ENCODE measurements at places on chromosomes 1 and 21. TPM values are rescaled to one million over a fixed set of nuclear protein-coding genes. Genes with fewer than 3 reads are reported as not detected.

Gene IL23R
- total RNA-seq: 2.2 TPM

GRCh38 chr1:51234721-51235425, 1.2 kb upstream of the RNF11 start:
- peak overlapping the region; percentile 98 for H3K27ac ChIP-seq
- DNase-seq: peak; percentile 73
- peaks cover 17% of the 10 kb centered on the region for H3K4me1 ChIP-seq
- H3K4me3 ChIP-seq: no peak overlapping the region
- no peaks in the 10 kb centered on the region for H3K36me3 ChIP-seq

Gene MAEL
- 113 TPM for total RNA-seq

Gene FAM110D
- 1.8 TPM for total RNA-seq

DNA sequence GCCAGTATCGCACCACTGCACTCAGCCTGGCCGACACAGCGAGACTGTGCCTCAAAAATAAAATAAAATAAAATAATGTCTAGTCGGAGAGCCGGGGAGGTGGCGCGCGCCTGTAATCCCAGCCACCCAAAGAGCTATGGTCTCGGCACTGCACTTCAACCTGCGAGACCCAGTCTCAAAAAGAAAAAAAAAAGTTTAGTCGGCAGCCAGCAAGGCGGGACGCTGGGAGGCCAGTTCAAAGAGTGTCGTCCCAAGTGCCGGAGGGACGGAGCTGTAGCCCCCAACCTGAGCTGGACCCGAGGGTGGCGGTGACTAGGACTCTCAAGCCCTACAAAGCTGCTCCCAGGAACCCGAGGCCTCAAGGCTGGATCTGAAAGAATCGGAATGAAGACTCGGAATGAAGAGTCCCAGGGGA, 632 bp upstream of the FALEC start:
- H3K4me1 ChIP-seq: peaks cover 5% of the 10 kb centered on the region
- H3K27ac ChIP-seq: peak overlapping the region; percentile 79
- no peaks in the 10 kb centered on the region for H3K27me3 ChIP-seq
- peak overlapping the region; percentile 57 for H3K4me3 ChIP-seq
- no peaks in the 10 kb centered on the region for H3K36me3 ChIP-seq

- H3K27me3 ChIP-seq: no peaks in the 10 kb centered on the region
- H3K27ac ChIP-seq: no peak overlapping the region
- no peak for DNase-seq
Measured at GRCh38 chr1:180462102-180462501, 40.3 kb downstream of the ACBD6 start.

- no peaks in the 10 kb centered on the region for H3K27me3 ChIP-seq
- no peak for DNase-seq
- H3K36me3 ChIP-seq: no peaks in the 10 kb centered on the region
- no peaks in the 10 kb centered on the region for H3K4me1 ChIP-seq
- no peak overlapping the region for H3K4me3 ChIP-seq
Measured at GRCh38 chr1:17973694-17974093, 133.9 kb upstream of the IGSF21 start.

Gene FMN2
- 8.3 TPM for total RNA-seq

DNA sequence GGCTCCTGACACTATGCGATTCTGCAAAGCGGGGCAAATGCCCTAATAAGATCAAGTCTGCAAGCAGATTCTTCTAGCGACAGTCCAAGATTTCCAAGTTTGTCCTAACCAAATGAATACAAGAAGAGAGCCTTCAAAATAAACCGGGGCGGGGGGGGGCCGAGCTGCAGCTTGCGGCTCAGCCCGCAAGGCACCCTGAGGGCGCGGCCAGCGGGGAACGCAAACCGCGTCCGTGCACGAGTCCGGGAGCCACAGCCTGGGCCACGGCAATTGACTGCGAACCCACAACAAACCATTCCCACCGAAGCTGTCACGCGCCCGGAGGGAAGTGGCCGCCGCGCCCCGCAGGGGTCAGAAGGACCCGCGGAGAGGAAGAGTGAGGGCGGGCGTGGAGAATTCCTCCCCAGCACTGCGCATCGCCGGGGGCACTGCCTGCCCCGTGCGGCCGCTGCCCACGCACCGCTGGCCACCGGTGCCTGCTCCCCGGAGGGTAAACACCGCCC, 687 bp downstream of the TGFBR3 start:
- H3K27me3 ChIP-seq: no peaks in the 10 kb centered on the region
- peak overlapping the region; percentile 92 for H3K4me3 ChIP-seq
- peak; percentile 42 for DNase-seq
- peak overlapping the region; percentile 89 for H3K27ac ChIP-seq

DNA sequence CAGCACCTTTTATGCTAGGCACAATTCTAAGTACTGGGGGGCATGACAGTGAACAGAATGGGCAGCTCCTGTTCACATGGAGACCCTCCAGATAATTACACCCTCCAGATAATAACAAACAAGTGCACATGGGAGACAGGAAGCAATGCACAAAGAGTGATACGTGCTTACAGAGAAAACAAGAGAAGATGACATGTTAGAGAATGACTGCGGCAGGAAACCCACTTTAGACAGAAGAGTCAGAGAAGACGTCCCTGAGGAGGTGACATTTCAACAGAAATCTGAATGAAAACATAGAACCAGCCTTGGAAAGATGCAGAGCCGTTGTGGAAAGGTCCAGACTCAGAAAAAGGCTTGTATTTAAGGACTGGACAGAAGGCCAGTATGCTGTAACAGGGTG, 54.7 kb upstream of the ARTN start:
- H3K36me3 ChIP-seq: no peaks in the 10 kb centered on the region
- H3K4me1 ChIP-seq: no peaks in the 10 kb centered on the region
- no peak overlapping the region for H3K4me3 ChIP-seq

- no peaks in the 10 kb centered on the region for H3K4me1 ChIP-seq
- no peak for DNase-seq
- H3K27me3 ChIP-seq: no peaks in the 10 kb centered on the region
Measured at GRCh38 chr1:5660141-5660935, 331.9 kb downstream of the NPHP4 start.
